ENCODE measurements at places on chromosomes 4 and X.

GRCh38 chr4:8656711-8657380 is 64.3 kb downstream of the CPZ start:
- no peak for DNase-seq

DNA sequence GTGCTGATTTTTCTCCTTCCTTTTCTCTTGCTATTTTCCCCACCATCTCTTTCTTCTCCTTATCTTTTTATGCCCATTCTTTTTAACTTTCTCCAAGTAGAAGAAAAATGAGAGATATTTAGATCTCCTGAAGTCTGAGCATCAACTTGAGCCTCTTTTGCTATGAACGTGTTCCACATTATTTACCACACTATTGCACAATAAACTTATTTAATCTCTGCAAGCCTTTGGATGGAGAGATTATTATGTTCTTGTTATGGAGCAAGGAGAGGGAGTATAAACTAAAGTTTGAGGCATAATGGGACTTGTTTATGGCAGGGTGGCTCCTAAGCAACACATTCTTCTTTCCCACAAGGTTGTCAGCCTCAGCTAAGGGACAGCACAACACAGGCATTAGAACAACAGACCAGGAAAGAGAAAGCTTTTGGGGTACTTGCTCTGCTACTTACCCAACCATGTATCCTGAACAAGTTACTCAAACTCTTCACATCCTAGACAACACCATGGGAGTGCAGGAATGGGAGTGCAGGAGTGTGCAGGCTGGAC is 365.5 kb upstream of the BOD1L1 start:
- DNase-seq = no peak

DNA sequence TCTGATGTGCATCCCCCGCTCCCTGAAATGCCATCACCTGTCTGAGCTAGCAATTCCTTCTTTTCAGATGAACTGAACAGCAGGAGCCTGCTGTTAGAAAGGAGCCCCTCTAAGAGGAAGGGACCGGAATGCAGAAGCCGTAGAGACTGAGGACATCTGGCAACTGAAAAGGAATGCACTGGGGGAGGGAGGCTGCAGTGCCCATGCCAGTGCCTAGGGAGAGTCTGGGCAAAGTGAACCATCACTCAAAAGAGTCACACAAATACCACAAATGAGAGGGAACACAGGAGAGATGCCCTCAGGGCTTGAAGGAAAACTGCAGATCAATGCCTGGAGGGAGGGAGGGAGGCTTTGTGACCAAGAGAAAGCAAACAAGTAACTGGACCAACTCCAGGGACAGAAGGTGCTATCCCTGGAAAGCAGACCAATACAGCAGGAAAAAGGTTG is 93.9 kb upstream of the CBR4 start:
- DNase-seq = no peak

- DNase-seq = no peak
These were observed 62.0 kb downstream of the PHKA1 start for GRCh38 chrX:72652082-72652481.

GRCh38 chr4:143711543-143712154 is 11.2 kb upstream of the FREM3 start:
- no peak for DNase-seq

DNA sequence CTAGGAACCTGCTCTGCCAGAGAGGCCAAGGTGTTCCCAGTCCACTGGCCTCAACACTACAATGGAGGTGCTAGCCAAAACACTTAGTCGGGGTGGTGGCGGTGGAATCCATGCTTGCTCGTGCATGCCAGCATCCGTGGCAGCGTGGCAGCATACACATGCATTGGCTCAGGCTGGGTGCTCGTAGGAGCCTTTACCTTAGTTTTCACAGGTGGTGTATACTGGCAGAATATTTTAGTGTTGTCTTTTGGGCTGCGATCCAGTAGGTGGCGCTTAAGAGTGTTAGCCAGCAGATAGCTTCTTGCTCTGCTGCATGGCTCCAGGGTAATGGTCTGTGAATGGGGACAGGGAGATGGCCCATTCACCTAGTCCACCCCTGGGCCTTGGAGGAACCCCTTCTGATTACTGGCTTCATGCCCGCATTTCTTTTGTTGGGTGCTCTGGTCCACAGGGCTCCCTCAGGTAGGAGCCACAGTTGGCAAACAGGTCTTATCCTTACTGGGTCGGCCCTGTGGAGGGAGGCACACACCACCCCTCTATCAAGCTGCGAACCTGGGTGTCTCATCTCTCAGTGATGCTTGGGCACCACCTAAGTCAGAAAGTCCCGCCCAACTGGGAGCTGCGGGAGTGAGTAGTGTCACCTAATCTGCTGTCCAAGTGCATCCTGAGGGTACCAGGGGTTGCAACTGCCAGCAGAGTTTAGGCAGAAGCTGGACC is 40.0 kb downstream of the RIPPLY1 start:
- no peak for DNase-seq

GRCh38 chr4:10160281-10160856 is 43.8 kb upstream of the WDR1 start:
- DNase-seq = peak; percentile 23

- DNase-seq = no peak
These were observed 11.0 kb downstream of the CUL4B start for GRCh38 chrX:120549483-120550452.
